ENCODE measurements at places on chromosomes 7 and 10.
A peak's percentile ranks its signal among the peaks of the same experiment; 100 is the strongest.

GRCh38 chr10:111077479-111077784 lies 603 bp downstream of the ADRA2A start:
- H3K27ac ChIP-seq, result no peak overlapping the region
- peaks cover 89% of the 10 kb centered on the region for H3K27me3 ChIP-seq
- H3K4me1 ChIP-seq, result peaks cover 20% of the 10 kb centered on the region
- peaks cover 13% of the 10 kb centered on the region for H3K36me3 ChIP-seq
- no peak for DNase-seq
- H3K4me3 ChIP-seq, result peak overlapping the region; percentile 83

DNA sequence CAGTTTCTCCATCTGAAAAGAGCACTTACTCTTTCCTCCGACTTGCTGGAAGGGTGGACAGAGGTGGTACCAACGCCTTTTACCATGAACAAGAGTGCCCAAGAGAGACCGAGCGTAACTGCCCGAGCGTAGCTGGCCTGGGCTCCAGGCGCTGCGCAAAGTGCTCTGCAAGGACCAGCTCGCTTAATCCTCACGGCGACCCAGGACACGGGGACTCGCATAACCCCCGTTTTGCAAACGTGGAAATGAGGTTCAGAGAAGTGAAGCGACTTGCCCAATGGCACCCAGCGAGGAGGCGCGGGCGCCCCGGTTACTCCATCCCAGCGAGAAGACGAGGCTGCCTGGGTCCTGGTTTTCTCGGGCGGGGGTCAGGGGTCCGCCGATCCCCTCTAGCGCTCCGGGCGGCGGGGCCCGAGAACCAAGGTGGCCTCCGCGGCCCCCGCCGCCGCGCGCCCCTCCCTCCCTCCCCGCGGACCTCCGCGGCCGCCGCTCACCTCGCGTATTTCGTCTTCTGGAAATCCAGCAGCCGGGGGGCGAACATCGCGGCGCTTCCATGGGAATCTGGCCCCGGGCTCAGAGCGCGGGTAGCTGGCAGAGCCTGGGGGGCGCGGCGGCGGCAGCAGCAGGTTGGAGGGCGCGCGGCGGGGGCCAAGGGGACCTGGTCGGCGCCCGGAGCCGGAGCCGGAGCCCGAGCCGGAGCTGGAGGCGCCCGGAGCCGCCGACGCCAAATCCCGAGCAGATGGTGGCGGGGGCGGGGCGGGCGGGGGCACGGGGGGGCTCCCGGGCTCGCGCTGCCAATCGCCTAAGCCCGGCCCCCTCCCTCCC lies at the start of gene MMD2:
MMD2 (minus strand) TSS at position 711 of the 825 bp plus-strand sequence; CDS start at position 541, 170 bp downstream.
- H3K4me3 ChIP-seq, result peak within 1 kb of the TSS; percentile 67
- H3K27ac ChIP-seq, result no peak within 1 kb of the TSS
- no peaks in the 10 kb centered on the region for H3K36me3 ChIP-seq
- peaks cover 48% of the 10 kb centered on the region for H3K27me3 ChIP-seq
- no peak for DNase-seq

DNA sequence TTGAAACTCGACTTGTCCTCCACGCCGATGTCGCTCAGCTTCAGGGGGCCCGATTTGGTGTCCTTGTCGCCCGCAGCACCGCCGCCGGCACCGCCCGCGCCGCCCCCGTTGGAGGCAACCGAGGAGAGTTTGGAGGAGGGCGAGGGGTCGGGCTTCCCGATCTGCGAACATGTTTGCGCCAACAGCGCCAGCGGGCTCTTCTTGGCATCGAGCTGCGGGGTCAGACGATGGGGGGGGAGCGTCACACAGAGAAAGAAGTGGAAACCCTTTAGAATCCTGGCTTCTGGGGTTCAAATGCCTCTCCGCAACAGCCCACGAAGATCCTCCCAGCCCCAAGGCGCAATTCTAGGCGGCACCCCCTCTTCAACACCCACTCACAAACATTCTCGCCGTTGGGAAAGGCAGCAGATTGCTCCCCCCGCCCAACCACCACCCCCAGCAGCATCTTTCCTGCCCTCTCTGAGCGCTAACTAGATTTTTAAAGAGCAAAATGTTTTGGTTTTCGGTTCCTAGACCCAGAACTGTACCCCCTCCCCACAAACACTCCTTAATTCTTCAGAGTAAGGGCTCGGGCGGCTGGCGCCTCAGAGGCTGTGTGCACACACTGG lies 1.3 kb downstream of the ZNF503 start:
- DNase-seq, result no peak
- H3K4me1 ChIP-seq, result peaks cover 32% of the 10 kb centered on the region

GRCh38 chr10:110067960-110068770 lies 60.4 kb downstream of the ADD3 start:
- peak overlapping the region; percentile 91 for H3K4me3 ChIP-seq
- peak overlapping the region; percentile 91 for H3K27ac ChIP-seq
- DNase-seq, result no peak

- no peak overlapping the region for H3K27ac ChIP-seq
- H3K36me3 ChIP-seq, result no peaks in the 10 kb centered on the region
- DNase-seq, result no peak
- peaks cover 39% of the 10 kb centered on the region for H3K27me3 ChIP-seq
- no peaks in the 10 kb centered on the region for H3K4me1 ChIP-seq
- H3K4me3 ChIP-seq, result no peak overlapping the region
Observed at GRCh38 chr7:39392151-39392550, 174.1 kb upstream of the YAE1 start.

DNA sequence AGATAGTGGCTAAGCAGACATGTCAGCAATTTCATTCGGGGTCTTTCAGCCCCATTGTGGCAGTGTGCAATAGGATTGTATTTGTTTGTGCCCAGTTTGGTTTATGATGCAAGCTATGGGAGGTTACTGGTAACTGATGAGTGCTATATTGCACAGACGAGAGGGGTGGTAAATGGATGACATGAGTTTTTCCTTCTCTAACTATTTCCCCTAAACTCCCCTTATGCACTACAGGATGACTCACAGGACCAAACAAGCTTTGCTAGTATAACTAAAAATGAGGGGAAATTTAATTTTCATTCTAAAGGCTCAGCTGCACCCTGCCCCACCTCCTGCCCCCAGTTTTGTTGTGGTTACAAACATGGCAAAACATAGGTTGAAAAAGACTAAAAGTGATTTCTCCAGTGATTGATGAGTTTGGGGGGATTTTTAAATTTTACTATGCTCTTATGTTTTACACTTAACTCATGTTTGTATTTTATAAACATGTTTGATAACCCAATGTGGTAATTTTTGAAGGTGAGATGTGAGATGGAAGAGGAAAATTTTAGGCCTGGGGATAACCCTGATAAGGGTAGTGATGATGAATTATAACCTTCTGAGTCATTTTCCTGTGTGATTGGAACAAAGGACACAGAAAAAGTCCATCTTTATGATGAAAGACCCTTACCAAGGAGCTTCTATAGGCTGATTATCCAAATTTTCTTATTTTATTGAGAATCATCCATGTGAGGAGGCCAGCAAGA lies 60.8 kb upstream of the NAMPT start:
- H3K27ac ChIP-seq, result no peak overlapping the region
- H3K4me1 ChIP-seq, result no peaks in the 10 kb centered on the region
- H3K27me3 ChIP-seq, result peaks cover 16% of the 10 kb centered on the region
- no peak overlapping the region for H3K4me3 ChIP-seq
- peaks cover 12% of the 10 kb centered on the region for H3K36me3 ChIP-seq

GRCh38 chr7:124354201-124354600 lies 321.3 kb upstream of the TMEM229A start:
- no peak overlapping the region for H3K4me3 ChIP-seq
- H3K27me3 ChIP-seq, result no peaks in the 10 kb centered on the region
- H3K36me3 ChIP-seq, result no peaks in the 10 kb centered on the region
- no peak overlapping the region for H3K27ac ChIP-seq

DNA sequence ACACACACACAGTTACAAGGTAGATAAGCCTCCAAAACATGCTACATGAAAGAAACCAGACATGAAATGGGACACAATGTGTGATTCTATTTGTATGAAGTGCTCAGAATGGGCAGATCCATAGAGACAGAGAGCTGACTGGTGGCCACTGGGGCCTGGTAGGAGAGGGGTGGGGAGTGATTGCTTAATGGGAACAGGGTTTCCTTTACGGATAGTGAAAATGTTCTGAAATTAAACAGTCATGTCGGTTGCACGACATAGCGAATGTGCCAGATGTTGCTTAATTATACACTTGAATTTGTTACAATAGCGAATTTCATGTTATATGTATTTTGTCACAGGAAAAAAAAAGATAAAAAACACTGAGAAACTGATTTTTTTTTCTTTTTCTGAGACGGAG lies 122.3 kb downstream of the SPDYE5 start:
- H3K27me3 ChIP-seq, result no peaks in the 10 kb centered on the region
- no peaks in the 10 kb centered on the region for H3K36me3 ChIP-seq
- H3K4me3 ChIP-seq, result no peak overlapping the region
- peaks cover 35% of the 10 kb centered on the region for H3K4me1 ChIP-seq

GRCh38 chr7:100152404-100152803 lies 3.7 kb downstream of the LAMTOR4 start:
- H3K4me3 ChIP-seq, result peak overlapping the region; percentile 43
- H3K27ac ChIP-seq, result no peak overlapping the region
- no peaks in the 10 kb centered on the region for H3K27me3 ChIP-seq
- peak; percentile 45 for DNase-seq
- H3K36me3 ChIP-seq, result peaks cover 8% of the 10 kb centered on the region

- no peak for DNase-seq
- H3K27me3 ChIP-seq, result no peaks in the 10 kb centered on the region
- peaks cover 4% of the 10 kb centered on the region for H3K36me3 ChIP-seq
- H3K4me1 ChIP-seq, result peaks cover 4% of the 10 kb centered on the region
- no peak overlapping the region for H3K4me3 ChIP-seq
Observed at GRCh38 chr7:151616443-151617213, 96.9 kb upstream of the RHEB start.

GRCh38 chr10:128191847-128192246 lies 65.6 kb upstream of the MKI67 start:
- H3K4me3 ChIP-seq, result no peak overlapping the region
- no peaks in the 10 kb centered on the region for H3K36me3 ChIP-seq
- no peak overlapping the region for H3K27ac ChIP-seq
- DNase-seq, result no peak
- H3K4me1 ChIP-seq, result no peaks in the 10 kb centered on the region
- peaks cover 15% of the 10 kb centered on the region for H3K27me3 ChIP-seq

DNA sequence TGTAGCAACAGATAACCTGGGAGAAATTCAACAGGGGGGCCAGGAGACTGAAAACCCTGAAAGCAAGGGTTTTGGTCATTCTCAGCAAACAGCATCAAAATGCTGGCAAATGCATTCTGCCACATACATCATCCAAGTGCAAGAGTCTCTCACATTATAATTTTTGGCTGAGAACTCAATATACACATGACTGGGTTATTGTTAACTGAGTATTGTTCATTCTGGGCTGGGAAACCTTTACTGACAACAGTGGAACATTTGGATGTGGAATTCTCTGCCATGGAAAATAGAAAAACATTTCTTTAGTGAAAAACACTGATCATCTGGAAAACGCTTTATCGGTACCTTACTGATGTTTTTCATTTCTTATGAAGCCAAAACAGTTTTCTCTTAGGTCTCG lies 73.1 kb upstream of the MET start:
- no peaks in the 10 kb centered on the region for H3K4me1 ChIP-seq
- H3K27ac ChIP-seq, result no peak overlapping the region
- H3K36me3 ChIP-seq, result no peaks in the 10 kb centered on the region
- no peak for DNase-seq

GRCh38 chr10:113922787-113923570 lies 68.5 kb downstream of the NHLRC2 start:
- no peaks in the 10 kb centered on the region for H3K36me3 ChIP-seq
- H3K4me3 ChIP-seq, result no peak overlapping the region
- peak overlapping the region; percentile 90 for H3K27ac ChIP-seq
- H3K27me3 ChIP-seq, result peaks cover 8% of the 10 kb centered on the region
- H3K4me1 ChIP-seq, result no peaks in the 10 kb centered on the region
- DNase-seq, result no peak

GRCh38 chr10:124037784-124038183 lies 55.6 kb downstream of the CHST15 start:
- H3K4me1 ChIP-seq, result peaks cover 32% of the 10 kb centered on the region
- H3K36me3 ChIP-seq, result peaks cover 6% of the 10 kb centered on the region
- H3K27ac ChIP-seq, result peak overlapping the region; percentile 16
- no peak for DNase-seq
- H3K27me3 ChIP-seq, result no peaks in the 10 kb centered on the region

GRCh38 chr10:15572531-15573045 lies 147.1 kb downstream of the ITGA8 start:
- H3K36me3 ChIP-seq, result no peaks in the 10 kb centered on the region
- no peaks in the 10 kb centered on the region for H3K4me1 ChIP-seq
- DNase-seq, result no peak
- H3K27ac ChIP-seq, result no peak overlapping the region

DNA sequence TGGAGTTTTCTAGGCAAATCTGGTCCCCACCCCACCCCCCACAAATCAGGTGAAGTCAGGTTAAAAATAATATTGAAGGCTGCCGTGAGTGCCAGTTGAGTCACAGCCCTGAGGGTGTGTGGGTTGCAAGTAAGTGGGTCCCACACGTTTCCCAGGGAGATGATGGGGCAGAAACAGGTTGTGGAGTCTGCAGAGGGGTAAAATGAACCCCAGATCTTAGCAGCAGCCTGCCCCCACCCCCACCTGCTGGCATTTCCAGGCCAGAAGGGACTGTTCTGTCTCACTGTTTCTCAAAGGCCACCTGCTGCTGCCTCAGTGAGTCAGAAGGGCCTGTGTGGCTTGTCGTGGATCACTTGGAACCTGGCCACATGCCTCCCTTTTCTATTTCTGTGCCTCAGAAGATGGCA lies 59.8 kb upstream of the SMNDC1 start:
- peaks cover 4% of the 10 kb centered on the region for H3K4me1 ChIP-seq
- no peak overlapping the region for H3K4me3 ChIP-seq
- peaks cover 6% of the 10 kb centered on the region for H3K27me3 ChIP-seq
- DNase-seq, result no peak
- no peak overlapping the region for H3K27ac ChIP-seq

GRCh38 chr10:120770496-120770895 lies 80.7 kb upstream of the WDR11 start:
- H3K27ac ChIP-seq, result no peak overlapping the region
- DNase-seq, result no peak
- peaks cover 44% of the 10 kb centered on the region for H3K27me3 ChIP-seq
- no peak overlapping the region for H3K4me3 ChIP-seq
- no peaks in the 10 kb centered on the region for H3K4me1 ChIP-seq

GRCh38 chr7:92671505-92672169 lies 81.4 kb upstream of the FAM133B start:
- peaks cover 14% of the 10 kb centered on the region for H3K36me3 ChIP-seq
- no peaks in the 10 kb centered on the region for H3K27me3 ChIP-seq
- DNase-seq, result no peak
- H3K4me3 ChIP-seq, result no peak overlapping the region
- H3K27ac ChIP-seq, result no peak overlapping the region
- H3K4me1 ChIP-seq, result peaks cover 13% of the 10 kb centered on the region

DNA sequence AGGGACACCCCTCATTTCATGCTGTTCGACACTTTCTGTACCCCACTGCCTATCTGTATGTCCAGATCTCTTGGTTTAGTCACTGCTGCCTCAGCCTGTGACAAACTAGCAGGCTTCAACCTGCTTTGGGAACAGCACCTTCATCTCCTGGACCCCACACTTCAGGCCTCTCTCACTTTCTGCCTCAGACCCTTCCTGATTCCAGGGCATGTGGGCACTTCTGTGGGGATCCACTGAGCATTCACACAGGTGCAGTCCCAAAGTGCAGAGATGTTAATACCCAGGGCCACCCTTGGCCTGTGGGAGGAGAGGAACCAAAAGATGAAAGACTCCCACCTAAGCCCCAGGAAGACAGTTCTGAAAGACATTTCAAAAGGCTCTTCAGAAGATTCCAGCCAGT lies 29.4 kb upstream of the C10orf71 start:
- peak overlapping the region; percentile 80 for H3K27ac ChIP-seq
- H3K4me1 ChIP-seq, result peaks cover 21% of the 10 kb centered on the region
- H3K27me3 ChIP-seq, result peaks cover 5% of the 10 kb centered on the region
- no peak for DNase-seq
- peaks cover 25% of the 10 kb centered on the region for H3K36me3 ChIP-seq

Measured in naive B cell (primary cell).